ENCODE measurements at places on chromosomes 6 and 20. TPM values are rescaled to one million over a fixed set of nuclear protein-coding genes. Genes with fewer than 3 reads are reported as not detected.
A peak's percentile ranks its signal among the peaks of the same experiment; 100 is the strongest.

DNA sequence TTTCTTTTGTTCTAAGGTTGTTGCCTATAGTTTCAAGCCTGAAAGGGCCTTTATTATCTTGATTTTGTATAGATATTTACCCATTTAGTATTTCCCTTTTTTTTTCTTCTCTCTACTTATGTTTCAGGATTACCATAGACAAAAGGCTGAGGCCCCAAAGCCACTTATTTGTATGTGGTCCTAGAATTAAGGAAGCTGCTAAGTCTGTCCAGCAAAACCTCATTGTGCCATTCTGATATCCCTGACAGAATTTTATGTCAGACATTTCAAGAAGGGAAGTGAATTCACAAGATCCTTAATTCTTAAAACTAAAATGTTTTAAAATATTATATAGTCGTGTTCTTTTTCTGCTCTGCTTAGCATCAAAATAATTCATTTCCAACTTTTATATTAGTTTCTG, 6.9 kb downstream of the HAO1 start:
- DNase-seq, result no peak

DNA sequence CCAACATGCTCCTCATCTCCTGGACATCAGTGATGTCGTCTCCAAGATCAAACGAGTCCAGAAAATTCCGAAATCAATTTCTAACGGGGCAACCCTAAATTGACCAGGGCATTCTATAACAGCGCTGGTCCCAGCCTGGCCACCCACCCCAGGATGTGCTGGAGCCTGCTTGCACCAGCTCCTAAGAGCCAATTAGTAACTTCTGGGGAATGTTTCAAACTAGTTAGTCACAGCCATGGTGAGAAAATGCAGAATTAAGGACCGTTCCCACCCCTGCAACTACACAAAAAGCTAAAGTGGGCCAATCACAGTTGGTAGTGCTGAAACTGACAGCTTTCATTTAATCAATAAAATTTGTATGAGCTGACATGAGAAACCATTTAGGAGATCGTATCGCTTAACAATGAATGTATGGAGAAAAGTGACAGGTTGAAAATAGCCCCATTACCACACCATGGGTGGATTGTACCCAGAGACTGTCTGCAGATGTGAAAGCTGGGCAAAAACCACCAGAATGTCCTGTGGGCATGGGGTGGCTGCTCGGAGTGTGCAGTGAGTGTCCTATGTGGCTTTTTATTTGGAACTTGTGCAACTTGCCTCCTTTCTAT, 165.7 kb upstream of the AFDN start:
- DNase-seq, result no peak

GRCh38 chr6:66553441-66553840, 846.4 kb upstream of the EYS start:
- no peak for DNase-seq

DNA sequence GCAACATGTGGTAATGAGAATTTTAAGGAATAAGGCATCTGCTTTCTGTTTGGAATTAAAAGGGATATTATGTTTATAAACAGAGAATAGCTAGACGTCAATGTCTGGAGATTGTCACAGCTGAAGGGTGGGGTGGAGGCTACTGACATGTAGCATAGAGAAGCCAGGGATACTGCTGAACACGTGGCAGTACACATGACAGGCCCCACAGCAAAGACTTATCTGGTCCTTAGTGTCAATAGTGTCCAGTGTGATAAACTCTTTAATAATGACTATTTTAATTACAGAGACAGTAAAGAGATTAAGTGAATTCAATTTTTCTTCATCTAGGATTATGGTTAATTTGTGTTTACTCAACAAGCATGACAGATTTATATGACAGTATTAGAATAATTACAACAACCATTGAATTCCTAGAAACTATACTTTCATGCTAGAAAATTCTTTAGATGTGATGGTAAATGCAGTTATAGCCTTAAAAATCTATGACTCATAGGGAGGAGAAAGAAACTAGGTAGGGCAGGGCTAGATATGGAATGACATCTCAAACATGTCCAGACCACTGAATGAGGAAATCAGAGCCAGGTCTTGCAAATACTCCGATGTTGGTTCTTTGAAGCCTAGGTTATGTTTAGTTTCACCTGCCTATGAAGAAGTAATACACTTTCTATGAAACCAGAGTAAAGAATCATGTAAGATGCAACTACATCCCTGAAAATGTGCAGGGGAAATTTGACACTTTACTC, 399.5 kb downstream of the PHF3 start:
- no peak for DNase-seq

DNA sequence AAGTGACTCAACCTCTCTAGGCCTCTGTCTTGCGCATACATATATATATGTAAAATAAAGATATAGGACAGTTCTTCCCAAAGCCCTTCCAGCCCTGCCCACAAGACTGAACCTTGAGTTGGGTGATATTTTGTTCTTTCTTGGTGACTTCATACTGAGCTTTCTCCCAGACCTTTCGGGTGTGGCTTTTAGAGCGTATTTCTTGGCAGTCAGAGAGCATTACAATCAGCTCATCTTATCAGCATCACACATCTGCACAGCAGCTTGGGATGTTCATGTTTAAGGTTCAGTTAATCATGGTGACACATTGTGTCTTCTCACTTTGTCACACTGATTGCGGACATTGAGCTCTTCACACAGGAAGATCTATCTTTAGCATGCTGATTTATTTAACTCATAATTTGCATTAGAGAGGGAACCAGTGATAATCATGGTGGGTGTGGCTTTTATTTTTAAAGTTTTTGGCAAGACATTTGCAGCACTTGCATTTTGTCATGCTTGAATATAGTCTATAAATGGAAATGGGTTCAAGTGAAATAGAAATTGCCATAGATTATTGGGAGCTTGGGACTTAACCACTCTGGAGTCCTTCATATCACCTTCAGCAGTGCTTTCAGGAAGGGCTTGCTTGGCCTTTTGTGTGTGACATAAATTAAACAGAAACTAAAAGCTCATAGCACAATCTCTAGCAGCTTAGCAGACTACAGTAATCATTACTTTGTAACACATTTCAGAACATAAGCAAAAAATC, 8.3 kb downstream of the KIF3B start:
- peak; percentile 43 for DNase-seq

- no peak for DNase-seq
Observed at GRCh38 chr6:43845646-43846045, 75.6 kb downstream of the VEGFA start.

DNA sequence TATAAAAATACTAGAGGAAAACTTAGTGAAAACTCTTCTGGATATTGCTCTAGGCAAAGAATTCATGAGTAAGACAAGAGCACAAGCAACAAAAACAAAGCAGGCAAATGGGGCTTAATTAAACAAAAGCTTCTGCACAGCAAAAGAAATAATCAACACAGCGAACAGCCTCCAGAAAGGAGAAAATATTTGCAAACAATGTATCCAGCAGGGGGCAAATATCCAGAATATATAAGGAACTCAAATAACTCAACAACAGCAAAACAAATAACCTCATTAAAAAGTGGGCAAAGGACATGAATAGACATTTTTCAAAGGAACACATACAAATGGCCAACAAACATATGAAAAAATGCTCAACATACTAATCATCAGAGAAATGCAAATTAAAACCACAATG, 17.1 kb upstream of the HECA start:
- DNase-seq, result no peak

- DNase-seq, result no peak
Observed at GRCh38 chr6:137756788-137757187, 110.3 kb upstream of the TNFAIP3 start.

GRCh38 chr6:117495425-117495824, 13.0 kb downstream of the DCBLD1 start:
- no peak for DNase-seq

DNA sequence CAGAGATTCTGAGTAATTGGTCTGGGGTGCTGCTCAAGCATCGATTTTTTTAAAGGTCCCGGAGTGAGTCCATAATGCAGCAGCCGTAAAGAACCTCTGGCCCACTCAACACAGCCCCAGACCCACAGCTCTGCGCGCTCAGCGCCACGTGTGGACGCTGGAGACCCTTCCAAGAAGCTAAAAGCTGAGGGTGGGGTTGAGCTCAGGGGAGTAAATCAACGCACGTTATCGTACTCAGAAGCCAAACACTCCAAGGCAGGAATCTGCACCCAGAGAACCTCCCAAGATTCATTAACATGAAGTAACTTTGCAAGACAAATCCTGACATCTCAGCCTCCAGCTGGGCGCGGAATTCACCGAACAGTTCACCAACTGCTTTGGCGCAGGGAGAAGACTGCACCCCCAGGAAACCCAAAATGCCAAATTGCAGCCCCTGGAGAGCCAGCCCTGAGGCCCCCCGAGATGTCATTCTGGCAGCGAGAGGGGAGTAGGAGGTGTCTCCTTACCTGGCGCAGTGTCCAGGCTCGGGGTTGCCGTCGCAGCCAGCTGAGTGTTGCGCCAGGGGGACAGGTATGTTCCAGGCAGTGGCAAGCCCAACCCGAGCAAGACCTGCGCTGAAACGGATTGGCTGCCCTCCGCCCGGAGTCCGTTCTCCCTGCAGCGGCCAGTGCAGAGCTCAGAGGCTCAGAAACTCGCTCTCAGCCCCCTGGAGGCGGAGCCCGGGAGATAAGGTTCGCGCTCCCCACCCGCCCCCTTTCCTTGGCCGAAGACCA, at the start of gene COL21A1:
Gene COL21A1 (minus strand): TSS at position 700 of the 773 bp plus-strand sequence. CDS start 64,962 bp downstream, outside the sequence.
- DNase-seq, result peak; percentile 11

DNA sequence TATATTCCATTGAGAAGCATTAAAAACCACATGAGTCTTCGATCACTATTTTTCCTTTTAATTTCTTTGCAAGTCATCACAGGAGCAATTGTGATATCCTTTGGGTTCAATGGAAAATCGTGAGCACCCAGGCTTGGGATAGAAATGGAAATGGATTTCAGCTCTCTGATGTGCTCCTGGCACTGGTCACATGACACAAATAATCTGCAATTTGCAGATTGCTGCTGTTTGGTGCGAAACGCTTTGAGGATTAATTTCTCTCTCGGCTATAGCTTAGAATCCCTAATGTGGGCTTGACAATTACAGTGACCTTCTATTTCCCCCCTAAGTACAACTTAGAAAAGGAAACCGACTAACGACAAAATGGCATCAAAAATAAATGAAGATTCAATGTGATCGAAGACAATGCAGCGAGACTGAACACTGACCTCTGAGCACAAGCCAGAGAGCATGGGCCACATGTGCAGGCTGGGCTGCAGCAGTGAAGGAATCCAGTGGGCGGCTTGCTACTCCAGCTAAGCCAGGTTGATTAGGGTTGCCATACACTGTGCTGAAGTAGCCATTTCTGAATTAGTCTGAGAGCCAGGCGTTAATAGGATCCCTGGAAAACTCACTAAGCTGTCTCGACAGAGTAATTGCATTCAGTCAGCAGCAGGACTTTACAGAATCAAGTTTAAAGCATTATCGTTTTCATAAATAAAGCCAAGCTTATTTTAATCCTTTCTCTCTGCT, 301.8 kb upstream of the AGPAT4 start:
- DNase-seq, result no peak

DNA sequence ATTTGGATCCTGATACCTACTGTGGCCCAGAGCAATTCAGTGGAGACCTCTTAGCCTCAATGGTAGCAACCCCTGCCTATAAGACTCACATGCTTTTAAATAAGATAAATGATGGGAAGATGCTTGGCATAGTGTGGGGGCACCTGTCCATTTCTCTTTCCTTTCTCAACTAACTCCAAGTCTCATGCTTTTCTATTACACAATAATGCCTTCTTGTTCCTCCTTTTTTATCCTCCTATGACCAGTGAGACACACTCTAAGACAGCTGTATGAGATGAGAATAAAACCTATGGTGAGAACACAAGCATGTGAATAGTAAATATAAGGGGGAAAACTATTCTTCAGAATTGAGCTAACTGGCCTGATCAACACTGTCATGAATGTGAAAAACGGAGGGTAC, 147.0 kb upstream of the STXBP5 start:
- DNase-seq, result no peak

- no peak for DNase-seq
Observed at GRCh38 chr6:129599467-129599866, 110.5 kb downstream of the ARHGAP18 start.

- DNase-seq, result peak; percentile 2
Observed at GRCh38 chr6:132188556-132189264, 212.6 kb downstream of the MOXD1 start.

DNA sequence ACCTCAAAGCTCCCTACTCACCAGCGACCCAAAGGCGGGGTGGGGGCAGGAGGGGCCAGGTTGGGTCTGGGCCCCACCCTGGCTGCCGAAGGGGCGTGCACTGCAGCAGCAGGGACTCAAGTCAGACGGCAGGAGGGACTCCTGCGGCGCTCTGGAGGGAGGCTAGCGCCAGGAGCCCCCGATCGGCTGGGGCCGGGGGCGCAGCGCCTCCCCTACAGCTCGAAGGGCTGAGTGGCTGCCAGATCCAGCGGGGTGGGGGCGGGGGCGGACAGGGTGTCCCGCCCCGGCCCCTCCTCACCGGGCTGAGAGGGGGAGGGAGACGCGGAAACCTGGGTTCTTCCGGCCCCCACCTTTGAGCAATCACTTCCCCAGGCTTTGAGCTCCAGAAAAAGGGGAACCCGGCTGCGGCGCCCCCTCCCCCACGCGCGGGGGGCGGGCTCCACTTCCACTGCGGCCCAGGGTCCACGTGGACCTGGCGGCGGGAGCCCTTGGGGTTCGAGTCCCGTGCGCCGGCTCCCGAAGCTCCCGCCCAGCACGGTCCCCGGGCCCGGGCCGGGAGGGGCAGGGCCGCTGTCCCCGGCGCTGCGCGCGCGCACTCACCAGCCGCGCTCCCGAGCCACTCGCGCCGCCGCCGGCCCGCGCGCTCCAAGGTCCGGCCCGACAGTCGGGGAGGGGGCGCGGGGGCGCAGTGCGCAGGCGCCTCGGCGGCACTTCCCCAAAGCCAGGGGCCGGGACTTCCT, at the start of gene RGS19:
Gene RGS19 (minus strand): TSS at position 246 of the 740 bp plus-strand sequence. CDS start 2,632 bp downstream, outside the sequence.
- DNase-seq, result peak; percentile 94

GRCh38 chr6:90934081-90934480, 347.2 kb upstream of the MAP3K7 start:
- no peak for DNase-seq

DNA sequence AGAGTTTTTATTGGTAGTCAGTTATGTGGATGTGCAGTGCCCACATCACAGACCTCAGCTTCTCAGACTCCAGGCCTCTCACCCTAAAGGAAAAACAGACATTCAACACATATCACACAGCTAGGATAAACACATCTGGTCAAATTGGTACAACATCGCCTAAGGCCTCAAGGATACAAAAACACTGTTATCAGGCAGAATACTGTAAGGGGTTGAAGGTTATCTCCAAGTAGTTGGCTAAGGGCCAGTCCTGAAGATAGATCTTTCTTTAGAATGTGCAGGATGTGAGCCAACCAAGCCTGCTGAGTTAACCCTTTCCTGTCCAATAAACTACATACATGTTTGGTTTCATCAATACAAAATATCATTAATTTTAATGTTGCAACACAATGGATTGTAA, 308.4 kb upstream of the GJE1 start:
- DNase-seq, result no peak

TGM3 gene
- total RNA-seq, result not detected

STX11 gene
- 32.3 TPM for total RNA-seq

BPIFB4 gene
- total RNA-seq, result not detected

LINC00237 gene
- not detected for total RNA-seq

SAPCD1 gene
- 0.27 TPM for total RNA-seq

FGD2 gene
- total RNA-seq, result 3.0 TPM

DLL1 gene
- total RNA-seq, result 1.3 TPM

POU3F2 gene
- not detected for total RNA-seq

COL20A1 gene
- total RNA-seq, result not detected

TNNC2 gene
- total RNA-seq, result 1.1 TPM

MOXD1 gene
- under 0.01 TPM for total RNA-seq

DDX27 gene
- 73.8 TPM for total RNA-seq

FAM209B gene
- total RNA-seq, result not detected

DDX43 gene
- total RNA-seq, result 0.54 TPM

PHACTR3 gene
- total RNA-seq, result under 0.01 TPM

All from hematopoietic multipotent progenitor cell (in vitro differentiated cells).